Pulmonary artery endothelial cell (primary cell): ENCODE measurements at places on chromosomes 5 and 9. TPM values are rescaled to one million over a fixed set of nuclear protein-coding genes. Genes with fewer than 3 reads are reported as not detected.
A peak's percentile ranks its signal among the peaks of the same experiment; 100 is the strongest.

GRCh38 chr9:34190996-34191892 is 12.4 kb downstream of the UBAP1 start:
- no peak for DNase-seq

GRCh38 chr9:101582553-101582952 is 12.2 kb downstream of the PPP3R2 start:
- DNase-seq, result no peak

GRCh38 chr9:76311537-76311936 is 82.7 kb downstream of the RFK start:
- DNase-seq, result no peak

DNA sequence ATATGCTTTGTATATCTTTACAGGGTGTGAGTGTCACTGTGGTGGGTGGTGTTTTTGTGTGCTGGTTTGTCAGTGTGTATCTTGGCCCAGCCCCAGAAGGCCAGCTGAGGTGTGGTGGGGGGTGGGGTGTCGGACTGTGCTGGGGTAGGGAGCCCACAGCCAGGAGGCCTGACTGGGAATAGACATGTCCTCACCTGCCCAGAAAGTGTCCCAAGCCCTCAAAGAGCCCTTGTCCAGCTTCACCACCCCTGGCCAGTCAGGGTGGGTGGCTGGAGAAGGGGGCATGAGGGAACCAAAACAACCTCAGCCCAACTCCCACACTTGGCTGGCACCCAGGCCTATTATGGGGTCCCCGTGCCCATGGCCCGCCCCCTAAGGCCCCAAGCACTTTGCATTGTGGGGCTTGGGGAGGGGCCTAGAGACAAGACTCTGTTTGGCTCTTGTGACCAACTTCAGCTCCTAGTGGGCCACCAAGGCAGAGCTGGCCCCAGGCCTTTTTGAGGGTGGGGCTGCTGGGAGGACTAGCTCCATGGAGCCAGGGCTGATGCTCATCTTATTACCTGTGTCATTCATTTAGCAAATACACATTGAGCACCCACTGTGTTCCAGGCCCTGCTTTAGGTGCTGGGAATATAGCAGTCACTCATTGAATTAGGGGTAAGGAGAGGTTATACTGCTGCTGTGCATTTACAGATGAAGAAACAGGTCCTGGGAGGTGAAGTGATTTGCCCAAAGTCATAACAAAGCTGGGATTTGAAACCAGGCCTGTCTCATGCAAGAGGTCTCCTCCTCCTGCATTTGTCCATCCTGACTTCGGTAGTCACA is 56.2 kb upstream of the PSD2 start:
- no peak for DNase-seq

GRCh38 chr5:58235299-58235698 is 224.6 kb downstream of the PLK2 start:
- DNase-seq, result no peak

DNA sequence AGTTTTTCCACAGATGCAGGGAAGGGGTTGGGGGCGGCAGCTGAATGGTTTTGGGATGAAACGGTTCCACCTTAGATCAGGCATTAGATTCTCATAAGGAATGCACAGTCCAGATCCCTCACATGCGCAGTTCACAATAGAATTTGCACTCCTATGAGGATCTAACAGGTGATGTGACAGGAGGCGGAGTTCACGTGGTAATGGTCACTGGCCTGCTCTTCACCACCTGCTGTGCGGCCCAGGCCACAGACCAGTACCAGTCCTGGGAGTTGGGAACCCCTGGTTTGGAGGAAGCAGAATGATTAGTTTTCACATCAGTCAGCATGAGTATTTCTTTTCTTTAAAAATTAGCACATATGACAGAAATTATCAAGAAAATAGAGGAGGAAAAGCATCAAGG is 26.3 kb downstream of the ANP32B start:
- no peak for DNase-seq

DNA sequence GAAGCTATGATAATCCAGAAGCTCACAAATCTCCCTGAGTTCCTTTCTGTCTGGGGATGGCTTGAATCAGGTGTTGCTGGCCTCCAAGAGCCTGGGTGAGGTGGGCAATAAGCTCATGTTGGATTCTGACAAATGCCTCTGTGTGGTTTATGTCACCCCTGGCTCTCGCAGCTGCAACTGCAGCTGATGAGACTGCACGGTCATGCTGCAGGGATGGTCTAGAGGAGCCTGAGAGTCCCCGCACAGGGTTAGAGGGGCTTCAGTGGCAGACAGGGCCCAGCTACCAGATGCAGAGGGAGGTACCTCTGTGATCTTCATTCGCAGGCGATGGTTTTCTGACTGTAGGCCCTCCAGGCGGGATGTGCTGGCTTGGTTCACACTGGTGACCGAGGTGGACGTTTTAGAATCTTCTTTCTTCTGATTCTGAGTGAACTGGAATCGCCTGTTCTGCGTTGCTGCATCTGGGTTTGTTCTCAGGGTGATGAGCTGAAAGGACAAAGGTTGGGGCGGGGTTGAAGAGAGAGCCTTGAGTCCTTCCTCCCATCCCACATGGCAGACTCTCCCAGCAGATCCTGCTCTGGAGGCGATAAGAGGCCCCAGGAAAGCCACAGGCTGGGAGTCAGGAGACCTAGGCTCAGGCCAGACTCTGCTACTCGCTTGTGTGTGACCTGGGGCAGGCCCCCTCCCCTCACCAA is 47.6 kb upstream of the TBC1D2 start:
- no peak for DNase-seq

- DNase-seq, result peak; percentile 24
Measured at GRCh38 chr5:134439210-134439654, 27.6 kb upstream of the CDKN2AIPNL start.

GRCh38 chr9:68739621-68740174 is 34.7 kb downstream of the PIP5K1B start:
- no peak for DNase-seq

DNA sequence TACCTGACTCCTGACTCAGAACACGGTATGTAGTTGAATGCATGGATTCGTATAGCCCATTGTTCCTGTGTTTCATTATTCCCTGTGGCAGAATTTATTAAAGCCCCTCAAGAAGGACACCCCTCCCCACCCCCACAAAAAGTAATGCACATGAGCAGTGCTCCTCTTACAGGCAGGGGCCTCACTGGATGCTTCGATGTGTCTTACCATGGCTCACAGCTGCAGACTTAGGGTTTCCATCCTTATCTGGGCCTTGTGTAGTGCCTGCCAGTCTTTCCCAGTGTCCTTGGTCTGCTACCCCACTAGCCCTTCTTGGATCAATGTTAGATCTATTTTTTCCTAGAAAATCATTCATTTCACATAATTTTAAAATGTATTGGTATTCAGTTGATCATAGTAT is 14.9 kb downstream of the EXOSC3 start:
- DNase-seq, result no peak

GRCh38 chr9:128159522-128159783 is 612 bp upstream of the BBLN start:
- DNase-seq, result no peak

- DNase-seq, result no peak
Measured at GRCh38 chr9:6450641-6451375, 37.8 kb downstream of the UHRF2 start.

DNA sequence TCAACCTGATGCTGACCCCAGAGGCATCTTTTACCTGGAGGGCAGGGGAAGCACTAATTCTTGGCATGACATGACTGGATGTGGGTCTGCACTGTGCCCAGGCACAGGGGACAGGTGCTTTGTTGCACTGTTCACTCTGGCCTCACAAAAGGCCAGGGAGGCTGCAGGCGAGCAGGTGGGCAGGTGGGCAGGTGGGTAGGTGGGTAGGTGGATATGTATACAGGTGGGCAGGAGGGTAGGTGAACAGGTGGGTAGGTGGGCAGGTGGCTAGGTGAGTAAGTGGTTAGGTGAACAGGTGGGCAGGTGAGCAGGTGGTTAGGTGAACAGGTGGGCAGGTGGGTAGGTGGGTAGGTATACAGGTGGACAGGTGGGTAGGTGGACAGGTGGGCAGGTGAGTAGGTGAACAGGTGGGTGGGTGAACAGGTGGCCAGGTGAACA is 1.5 kb downstream of the PAEP start:
- no peak for DNase-seq

Gene GARIN3
- total RNA-seq, result not detected in 2 replicates

Gene SLC4A9
- not detected in 2 replicates for total RNA-seq

Gene PCDHB10
- total RNA-seq, result 0.33 and 0.46 TPM in 2 replicates

Gene CDC25C
- 6.0 and 15.5 TPM in 2 replicates for total RNA-seq

Gene AGPAT2
- total RNA-seq, result 48.9 and 49.9 TPM in 2 replicates

Gene PCDHA10
- total RNA-seq, result 0.07 and 0.35 TPM in 2 replicates

Gene TPPP
- total RNA-seq, result 0.18 and 0.20 TPM in 2 replicates

Gene ACTBL2
- not detected in 2 replicates for total RNA-seq

Gene MYOT
- not detected in 2 replicates for total RNA-seq

Gene TXNDC8
- total RNA-seq, result not detected in 2 replicates

Gene OR1J2
- not detected in 2 replicates for total RNA-seq

Gene TOR2A
- total RNA-seq, result 5.8 and 7.8 TPM in 2 replicates
